ENCODE measurements at places on chromosomes 12 and 14.
A peak's percentile ranks its signal among the peaks of the same experiment; 100 is the strongest.

GRCh38 chr12:56129942-56130495, 2.0 kb downstream of the ESYT1 start:
- no peak for DNase-seq

DNA sequence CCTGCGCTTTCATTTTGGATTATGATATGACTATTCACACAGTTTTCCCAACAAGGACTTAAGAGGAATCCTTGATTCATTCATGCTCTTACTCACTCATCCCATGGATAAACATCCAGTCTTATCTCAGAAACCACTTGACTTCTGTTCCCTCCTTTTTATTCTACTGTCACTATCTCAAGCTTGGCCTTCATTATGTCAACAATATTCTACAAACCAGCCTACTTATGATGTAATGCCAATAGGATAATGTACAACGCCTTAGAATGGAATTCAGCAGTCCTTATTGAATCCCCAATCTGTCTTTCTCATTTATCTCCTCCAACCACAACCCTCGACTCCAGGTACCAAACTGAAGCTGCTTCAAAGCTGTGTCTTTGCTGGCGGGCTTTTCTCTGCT, 448.5 kb downstream of the PDZRN4 start:
- DNase-seq: no peak

DNA sequence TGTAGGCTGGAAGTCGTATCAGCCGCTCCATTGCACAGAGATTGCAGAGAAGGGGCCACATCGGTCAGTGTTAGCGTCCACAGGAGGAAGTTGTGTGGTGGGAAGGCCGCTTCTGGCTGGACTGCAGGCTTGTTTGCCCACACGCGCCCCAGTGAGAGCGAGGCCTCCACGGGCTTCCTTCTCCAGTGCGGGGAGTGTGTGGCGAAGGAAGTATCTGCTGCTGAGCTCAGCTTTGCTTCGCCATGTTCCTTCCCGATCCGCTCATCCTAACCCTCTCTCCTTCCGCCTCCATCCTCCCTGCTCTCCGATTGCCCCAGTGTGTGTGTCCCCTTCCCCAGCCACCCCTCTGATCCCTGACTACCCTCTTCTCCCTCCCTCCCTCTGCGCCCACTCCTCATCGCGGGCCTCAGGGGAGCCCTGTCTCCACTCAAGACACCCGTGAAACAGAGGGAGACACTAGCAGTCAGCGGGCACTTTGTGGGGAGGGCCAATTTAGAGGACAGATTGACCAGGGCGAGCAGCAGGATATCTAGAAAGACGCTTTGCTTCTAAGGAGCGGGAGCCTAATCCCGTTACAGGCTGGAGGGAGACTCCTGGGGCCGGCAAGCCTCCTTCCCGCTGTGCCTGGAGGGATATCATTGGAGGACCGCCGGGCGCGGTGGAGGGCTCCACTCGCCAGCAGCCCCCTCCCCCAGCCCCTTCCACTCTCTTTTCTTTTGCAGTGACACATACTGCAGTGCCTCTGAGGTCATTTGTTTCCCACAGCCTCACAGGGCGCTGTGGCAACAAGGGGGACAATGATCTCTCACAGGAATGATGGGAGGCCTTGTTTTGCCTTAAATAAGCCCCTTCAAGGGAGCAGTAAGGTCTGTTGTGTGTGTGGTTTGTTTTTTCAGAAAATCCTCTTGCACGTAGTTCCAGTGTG, 428.8 kb downstream of the ZFP36L1 start:
- no peak for DNase-seq

GRCh38 chr12:107670999-107671643, 14.5 kb upstream of the PWP1 start:
- peak; percentile 17 for DNase-seq

GRCh38 chr14:81031488-81031887, 76.1 kb downstream of the TSHR start:
- DNase-seq: no peak

DNA sequence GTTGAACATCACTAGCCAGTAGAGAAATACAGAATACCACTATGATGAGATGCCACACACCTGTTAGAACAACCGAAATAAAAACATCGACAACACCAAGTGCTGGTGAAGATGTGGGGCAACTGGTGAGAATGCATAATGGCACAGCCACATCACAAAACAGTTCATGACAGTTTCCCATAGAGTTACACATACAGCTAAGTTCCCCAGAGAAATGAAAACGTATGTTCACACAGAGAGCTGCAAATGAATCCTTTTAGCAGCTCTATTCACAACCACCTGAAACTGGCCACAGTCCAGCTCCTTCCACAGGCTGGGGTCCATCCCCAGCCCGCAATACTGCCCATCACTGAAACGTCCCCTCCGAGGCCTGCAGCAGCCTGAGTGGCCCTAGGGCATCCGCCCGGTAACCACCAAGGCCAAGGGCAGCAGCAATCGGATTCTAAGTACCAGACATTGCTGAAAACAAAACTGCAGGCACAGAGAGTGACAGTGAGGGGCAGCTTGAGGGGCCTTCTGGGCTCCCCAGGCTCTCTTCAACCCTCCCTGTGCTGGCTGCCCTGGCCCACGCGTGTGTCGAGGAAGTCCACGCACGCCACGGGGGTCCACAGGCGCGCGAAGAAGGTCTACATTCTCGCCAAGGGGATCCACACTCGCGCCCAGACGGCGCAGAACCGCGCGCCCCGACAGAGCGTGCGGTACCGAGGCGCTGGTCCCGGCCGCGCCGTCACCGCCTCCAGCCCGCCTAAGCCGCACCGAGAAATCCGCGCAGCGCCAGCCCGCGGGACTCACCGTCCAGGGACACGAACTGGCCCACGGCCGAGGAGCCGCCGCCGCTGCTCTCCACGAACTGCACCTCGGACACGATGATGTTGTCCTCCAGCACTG, 903 bp downstream of the BRF1 start:
- no peak for DNase-seq

DNA sequence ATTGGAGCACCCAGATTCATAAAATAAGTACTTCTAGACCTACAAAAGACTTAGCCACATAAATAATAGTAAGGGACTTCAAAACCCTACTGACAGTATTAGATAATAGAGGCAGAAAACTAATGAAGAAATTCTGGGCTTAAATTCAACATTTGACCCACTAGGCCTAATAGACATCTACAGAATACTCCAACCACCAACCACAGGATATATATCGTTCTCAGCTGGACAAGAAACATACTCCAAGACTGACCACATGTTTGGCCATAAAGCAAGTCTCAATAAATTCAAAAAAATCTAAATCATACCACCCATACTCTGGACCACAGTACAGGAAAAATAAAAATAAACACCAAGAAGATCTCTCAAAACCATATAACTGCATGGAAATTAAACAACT, 113.8 kb upstream of the CCDC175 start:
- no peak for DNase-seq

DNA sequence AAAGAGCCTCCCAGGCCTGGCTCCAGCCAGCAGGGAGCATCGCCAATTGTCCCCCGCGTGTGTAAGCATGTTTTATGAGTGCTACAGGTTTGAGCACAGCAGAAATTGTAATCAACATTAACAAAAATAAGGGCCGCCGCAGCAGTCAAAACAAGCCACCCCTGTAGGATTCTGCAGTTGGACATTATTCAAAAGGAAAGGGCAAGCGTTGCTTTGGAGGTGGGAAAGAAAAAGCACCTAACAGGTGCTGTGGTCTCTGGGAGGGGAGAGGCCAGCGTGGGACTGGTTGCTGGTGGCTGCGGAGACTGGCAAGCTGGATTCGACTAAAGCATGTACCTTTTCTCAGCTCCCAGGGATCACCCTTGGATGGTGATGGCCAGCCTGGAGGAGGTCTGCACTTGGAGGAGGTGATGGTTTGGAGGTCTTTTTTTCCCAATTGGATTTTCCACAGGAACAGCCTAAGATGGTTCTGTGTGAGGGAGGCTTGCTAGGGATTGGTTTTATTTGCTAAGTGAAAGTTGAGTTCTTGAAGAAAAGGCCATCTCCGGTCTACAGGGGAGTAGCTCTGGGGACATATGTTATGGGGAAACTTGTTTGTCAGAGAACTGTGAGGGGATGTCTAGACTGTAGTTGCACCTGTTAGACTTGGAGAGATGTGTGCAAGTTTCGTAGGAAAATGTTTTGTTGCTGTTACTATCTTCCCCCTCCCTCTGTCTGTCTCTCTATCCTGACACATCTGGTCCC, 2.0 kb downstream of the DYRK2 start:
- no peak for DNase-seq

- DNase-seq: no peak
Observed at GRCh38 chr12:120640861-120641833, 721 bp downstream of the CABP1 start.

- no peak for DNase-seq
Observed at GRCh38 chr12:54439096-54439495, 20.0 kb upstream of the ITGA5 start.

DNA sequence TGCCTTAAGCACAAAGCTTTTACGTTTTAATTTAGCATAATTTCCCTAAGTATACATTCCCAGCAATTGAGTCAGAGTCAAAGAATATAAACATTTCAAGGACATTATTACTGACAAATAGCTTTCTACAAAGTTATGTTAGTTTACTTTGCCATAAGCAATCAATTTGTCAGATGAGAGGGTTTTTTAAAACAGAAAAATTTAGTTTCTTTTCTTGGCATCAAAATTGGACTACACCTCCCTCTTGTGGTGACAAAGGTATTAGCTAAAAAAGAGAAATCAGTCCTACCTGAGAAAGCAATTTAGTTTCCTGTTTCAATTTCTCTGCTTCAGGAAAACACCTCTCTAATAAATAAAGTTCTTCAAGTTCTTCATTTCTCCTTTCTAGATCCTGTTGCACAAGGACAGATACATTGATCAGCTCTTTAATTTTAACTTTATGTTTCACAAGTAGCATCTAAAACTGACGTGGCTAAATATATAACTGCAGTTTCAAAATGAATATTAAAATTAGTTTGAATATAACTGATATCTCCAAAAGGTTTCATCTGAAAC, 39.9 kb downstream of the DNAI7 start:
- no peak for DNase-seq

DNA sequence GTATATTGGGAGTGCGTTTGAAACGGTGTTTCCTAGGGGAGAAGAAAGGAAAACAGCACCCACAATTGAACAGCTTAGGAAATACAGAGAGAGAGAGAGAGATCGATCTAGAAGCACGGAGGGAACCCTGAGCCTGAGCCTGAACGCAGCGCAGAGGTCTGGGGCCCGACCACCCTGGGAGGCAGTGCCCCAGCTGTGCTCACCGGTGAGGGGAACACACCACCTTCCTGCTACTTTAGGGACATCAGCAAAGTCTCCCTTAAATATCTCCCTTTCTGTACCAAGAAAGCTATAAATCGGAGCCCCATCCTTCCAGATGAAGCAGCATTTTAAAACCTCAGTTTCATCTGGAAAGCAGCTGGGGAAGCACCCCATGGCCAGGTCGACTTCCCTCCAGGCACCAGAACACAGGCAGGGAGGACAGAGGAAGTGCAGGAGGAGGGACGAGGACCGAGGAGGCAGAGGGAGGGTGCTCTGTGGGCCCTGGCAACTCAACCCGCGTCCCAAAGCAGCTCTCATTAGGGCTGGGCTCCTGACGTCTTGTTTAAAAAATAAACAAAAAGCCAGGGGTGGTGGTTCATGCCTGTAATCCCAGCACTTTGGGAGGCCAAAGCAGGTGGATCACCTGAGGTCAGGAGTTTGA, 12.2 kb downstream of the RIMBP2 start:
- DNase-seq: no peak

DNA sequence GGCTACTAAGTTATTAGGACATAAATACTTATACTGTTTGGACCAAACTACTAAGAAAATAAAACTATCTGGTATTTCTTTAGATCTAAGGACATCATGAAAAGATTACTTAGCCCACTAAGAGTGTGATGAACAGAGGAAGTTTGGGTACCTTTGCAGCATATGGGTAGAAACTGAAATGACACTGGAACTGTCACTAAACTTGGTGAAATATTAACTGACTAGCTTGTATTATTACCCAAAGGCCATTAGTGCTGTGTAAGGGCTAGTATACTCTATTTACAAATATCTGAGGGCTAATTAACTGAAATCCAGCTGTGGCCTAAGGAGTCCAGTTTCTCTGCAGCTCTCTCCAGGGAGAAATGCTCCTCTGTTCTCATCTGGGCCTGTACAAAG, 45.5 kb downstream of the PAWR start:
- DNase-seq: no peak

DNA sequence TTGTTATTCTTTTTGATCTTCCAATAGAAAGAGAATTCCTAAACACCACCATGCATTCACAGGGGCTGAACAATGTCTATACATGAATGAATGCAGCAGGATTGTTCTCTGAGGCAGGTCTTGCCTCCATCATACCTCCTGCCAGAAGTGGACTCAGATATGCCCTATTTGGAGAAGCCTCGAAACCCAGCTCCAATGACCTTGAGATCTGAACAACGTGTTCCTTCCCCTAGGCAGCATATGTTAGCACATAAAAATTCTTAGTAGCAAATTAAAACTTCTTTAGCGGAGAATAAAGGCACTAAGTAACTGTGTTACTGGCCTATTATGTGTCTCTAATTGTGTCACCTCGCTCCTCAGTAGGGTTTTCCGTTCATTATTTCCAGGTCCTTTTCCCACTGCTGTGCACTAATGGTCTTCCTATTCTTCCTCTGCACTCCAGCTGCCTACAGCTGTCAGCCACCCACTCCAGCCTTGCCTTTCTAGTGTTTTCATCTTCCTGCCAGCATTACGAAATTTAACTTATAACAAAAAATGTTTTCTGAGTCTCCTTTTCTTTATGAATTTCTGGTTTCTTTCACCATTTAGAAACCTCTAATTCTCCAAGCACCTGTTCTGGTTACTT, 62.6 kb upstream of the IGF1 start:
- DNase-seq: no peak

- DNase-seq: no peak
Observed at GRCh38 chr12:6820166-6820565, 1.5 kb upstream of the GPR162 start.

GRCh38 chr14:51996148-51996746, 6.9 kb downstream of the RTRAF start:
- no peak for DNase-seq

DNA sequence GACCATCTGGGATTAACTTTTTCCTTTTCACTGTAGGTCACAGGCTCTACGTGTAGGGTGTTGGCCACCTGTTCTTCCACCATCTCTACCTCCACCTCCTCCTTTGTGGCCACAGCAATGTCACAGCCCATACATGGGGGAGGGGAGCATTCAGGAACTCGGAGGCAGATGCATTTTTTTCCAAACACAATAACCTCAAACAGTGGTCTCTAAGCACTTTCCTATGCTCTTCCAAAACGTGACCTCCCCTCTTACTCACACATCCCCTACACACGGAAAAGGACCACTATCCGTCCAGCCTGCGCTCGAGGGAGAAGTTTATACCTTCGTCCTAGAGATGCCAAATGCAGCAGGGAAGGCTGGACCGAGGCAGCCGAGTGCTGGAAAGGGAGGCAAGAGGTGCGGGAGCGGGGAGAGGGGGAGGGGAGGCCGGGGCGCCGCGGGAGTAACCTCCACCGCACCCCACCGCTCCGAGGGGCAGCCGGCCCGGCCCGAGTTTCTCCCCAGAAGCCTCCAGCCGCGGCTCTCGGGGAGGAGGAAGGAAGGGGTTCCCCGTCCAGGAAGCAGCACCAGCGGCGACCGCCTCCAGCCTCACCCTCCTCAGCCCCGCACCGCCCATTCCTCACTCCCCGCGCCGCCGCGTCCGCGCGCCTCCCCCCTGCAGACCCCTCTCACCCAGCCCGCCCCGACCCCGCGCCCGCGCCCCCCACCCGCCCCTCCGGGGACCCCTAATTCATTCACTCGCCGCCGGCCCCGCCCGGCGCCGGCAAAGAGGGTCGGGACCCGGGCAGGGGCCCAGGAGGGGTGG, 594 bp downstream of the KRAS start:
- DNase-seq: no peak

All from SHP77 (cell line).